ENCODE measurements at places on chromosomes 5 and 9.

- DNase-seq = no peak
These were observed 39.4 kb upstream of the MAP1B start for GRCh38 chr5:72067682-72068470.

- no peak for DNase-seq
These were observed 22.4 kb upstream of the RASGRF2 start for GRCh38 chr5:80937584-80938356.

DNA sequence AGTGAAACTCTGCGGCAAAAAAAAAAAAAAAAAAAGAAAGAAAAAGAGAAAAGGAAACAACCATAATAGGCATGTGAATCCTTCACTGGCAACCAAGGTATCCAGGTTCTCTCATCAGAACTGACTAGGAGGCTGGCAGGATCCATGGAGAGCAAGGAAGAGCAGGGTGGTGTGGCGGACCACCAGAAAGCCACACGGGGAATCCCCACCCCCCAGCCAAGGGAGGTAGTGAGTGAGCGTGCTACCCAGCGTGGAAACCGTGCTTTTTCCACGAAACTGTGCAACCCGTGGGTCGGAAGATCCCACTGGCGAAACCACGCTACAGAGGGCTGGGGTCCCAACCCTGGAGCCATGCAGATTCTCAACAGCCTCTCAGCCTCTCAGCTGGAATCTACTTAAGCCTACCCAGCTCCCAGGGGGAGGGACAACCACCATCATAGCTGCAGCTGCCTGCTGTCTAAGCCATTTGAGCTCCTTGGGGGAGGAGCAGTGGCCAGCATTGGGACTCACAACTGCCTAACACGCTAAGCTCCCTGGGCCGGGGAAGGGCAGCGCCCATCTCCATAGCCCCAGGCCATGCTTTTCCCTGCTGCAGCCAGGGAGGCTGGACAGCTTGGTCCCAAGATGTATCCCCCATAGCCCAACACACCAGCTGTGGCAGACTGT is 91.6 kb downstream of the PRELID2 start:
- DNase-seq = no peak

GRCh38 chr9:4299005-4299795 is 668 bp downstream of the GLIS3 start:
- DNase-seq = peak; percentile 50

GRCh38 chr9:130689937-130690700 is 3.5 kb upstream of the EXOSC2 start:
- DNase-seq = peak; percentile 42

- no peak for DNase-seq
These were observed 147.1 kb downstream of the ZNF608 start for GRCh38 chr5:124599028-124599973.

GRCh38 chr5:181171782-181172181 is 24.4 kb downstream of the OR2V2 start:
- DNase-seq = no peak

DNA sequence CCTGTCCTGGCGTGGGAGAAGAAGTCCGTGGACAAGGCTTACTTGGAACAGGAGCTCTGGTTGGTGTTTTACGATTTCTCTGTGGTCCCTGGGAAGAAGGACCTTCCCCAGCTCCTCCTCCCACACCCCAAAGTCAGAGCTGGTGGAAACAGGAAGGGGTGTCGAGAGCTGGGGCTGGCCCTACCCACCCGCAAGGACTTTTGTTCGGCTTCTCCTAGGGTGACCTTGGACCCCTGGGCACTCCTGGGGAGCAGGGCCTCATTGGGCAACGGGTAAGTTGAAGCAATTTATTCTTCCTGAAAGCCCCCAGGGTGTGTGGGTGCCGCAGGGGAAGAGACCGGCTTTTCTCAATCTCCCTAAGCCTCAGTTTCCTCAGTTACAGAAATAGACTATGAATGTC is 53.9 kb upstream of the ORM1 start:
- DNase-seq = no peak

GRCh38 chr9:79053598-79053997 is 518.2 kb upstream of the TLE4 start:
- DNase-seq = no peak

DNA sequence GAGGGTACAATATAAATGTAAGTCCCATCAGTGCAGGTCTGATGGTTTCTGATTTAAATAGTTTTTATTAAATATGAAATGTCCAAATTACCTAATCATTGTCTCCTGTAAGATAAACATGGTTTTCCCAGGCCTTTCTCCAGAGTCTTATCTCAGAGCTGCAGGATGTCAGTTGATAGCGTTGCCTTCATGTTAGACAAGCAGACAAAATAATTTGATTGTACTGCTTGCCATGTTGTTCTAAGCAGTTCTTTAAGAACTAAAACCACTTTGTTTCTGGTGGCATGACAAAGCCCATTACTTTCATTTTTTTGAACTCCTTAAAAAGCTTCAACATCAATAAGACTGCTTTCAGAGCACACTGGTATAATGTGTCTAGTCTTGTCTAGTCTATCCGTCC is 1073.5 kb downstream of the MAT2B start:
- no peak for DNase-seq

DNA sequence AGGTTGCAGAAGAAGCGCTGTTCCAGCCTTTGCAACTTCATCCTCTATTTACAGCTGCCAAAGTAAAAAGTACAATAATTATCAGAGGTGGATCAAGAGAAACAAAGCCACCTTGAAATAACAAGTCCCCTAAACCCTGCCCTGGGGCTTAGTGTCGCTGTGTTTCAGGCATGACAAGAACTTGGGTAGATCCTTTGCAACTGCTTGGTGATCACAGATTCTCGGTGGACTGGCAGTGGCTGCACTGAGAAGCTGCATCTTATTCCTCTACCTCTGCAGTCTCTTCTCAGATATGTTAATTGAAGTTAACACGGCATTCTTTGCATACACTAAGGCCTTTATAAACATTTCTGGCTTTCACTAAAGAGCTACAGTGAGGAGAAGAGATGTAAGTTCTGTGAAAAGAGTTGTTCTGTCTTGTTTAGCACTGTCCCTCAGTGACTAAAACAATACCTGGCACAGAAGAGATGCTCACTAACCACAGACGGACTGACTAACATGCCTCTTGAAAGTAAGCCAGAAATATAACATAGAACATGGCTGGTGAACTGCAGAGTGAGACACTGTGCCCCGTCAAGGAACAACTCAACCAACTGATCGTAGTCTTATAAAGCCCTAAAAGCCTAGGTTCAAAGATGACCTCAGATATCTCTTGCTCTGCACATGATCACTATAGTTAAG is 144.2 kb downstream of the MLLT3 start:
- no peak for DNase-seq

GRCh38 chr5:120073722-120074121 is 390.4 kb upstream of the PRR16 start:
- no peak for DNase-seq

DNA sequence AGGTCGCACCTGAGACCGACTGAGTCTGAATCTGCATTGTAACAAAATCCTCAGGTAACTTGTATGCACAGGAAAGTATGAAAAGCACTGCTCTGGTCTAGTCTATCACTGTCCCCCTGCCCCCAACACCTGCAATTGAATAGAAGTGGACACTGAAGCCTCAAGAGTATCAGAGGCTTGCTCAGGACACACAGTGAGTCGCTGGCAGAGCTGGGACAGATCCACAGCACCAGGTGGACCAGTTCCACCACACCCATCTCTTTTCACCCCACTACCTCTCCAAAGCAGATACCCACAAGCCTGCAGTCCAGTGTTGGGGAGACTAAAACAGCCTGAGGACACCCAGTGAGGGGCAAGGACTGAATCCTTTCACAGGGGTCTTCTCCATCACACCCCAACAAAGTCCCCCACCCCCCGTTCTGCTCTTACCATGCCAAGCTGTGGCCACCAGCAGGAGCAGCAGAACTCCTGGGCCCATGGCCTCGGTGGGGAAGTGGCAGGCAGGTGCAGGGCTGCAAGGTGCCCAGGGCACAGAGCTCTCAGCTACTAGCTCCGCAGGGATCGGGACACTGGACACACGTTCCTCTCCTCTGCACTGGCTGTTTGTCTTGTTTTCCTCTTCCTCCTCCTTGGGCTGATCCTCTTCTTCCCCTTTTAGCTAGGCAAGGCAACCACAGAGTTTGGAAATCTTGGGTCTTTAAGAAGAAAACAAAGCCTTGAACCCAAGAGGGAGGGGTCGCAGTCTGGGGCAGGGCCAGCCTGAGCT is at the start of gene CSF1R:
TSS of gene CSF1R (minus strand) at position 605 of the 766 bp plus-strand sequence. CDS start at position 478, 127 bp downstream.
- DNase-seq = no peak

- peak; percentile 19 for DNase-seq
These were observed 50.1 kb downstream of the TMEM167A start for GRCh38 chr5:83026930-83027687.

GRCh38 chr5:98483301-98483685 is 290.2 kb upstream of the RGMB start:
- no peak for DNase-seq

DNA sequence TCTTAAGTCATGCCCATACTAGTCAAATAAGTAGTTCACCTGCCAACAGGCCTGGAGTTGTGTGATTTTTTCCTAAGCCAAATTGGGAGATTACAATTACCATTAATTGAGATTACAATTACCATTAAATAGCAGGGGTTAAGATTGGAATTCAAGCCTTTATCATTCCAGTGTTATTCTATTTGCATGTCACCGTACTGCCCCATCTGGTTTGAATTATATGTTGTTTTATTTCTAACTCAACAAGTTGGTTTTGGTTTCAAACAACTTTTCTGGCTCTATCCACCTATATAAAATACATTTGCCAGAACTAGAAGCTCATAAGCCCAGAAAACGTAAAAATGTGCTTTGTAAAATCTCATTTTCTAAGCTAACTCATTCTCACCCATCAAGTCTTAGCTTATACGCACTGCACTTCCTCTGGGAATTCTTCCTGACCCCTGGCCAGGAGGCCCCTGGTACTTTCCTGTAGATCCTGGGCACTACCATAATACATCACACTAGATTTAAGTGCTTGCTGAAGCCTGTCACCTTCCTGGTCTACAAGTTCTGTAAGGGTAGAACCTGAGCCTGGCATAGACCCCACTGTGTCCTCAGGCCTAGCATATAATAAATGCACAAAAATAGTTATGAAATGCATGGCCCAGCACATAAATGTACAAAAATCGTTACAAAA is 242.0 kb upstream of the TRPM3 start:
- no peak for DNase-seq

GRCh38 chr5:39850291-39850690 is 425.5 kb upstream of the DAB2 start:
- no peak for DNase-seq

- DNase-seq = no peak
These were observed 45.4 kb downstream of the SPATA31C2 start for GRCh38 chr9:88092797-88093331.

DNA sequence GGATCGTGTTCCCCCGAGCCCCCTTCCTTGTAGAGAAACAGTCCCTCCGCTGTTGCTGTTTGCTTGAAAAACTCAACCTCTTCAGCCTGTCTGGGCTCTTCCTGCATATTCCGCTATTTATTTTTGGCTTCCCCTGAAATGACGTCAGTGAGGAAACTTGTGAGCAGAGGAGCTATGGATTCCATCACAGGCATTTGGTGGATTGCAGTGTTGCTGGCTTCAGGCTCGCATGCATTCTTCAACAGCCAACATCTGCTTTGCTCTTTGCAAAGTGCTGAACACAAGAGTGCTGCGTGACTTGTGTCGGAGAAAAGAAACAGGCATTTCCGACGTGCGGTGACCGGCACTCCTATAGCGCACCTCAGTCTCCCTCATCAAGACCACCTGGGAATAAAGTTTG is 232.7 kb downstream of the RFK start:
- DNase-seq = no peak
